Stimulated activated naive B cell treated with anti-CD40 and anti-IgM and Interleukin-4, amounts not matched to agents 10 μg/mL and 1 μg/mL and 100 μg/mL, for 72 hours (primary cell): ENCODE measurements at places on chromosomes 12 and 14.

DNA sequence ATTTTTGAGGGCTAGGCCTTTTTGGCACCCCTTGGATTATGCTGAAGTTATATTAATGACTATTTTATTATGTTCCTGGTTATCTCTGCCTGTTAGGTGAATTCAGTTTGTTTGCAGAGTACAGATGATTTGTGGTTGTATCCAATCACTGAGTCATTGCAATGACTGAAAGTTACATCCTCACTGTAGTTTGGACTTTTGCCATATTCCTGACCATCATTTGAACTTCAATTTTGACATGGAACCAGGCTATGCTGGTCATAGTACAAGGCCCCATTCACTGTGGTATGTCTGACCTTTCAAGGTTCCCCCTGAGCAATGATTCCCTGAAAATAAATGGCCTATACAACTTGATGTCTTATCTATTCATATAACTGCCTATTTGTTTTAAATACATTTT lies 621.0 kb downstream of the CCER1 start:
- no peak overlapping the region for H3K27ac ChIP-seq
- no peaks in the 10 kb centered on the region for H3K36me3 ChIP-seq
- DNase-seq: no peak
- H3K27me3 ChIP-seq: no peaks in the 10 kb centered on the region

DNA sequence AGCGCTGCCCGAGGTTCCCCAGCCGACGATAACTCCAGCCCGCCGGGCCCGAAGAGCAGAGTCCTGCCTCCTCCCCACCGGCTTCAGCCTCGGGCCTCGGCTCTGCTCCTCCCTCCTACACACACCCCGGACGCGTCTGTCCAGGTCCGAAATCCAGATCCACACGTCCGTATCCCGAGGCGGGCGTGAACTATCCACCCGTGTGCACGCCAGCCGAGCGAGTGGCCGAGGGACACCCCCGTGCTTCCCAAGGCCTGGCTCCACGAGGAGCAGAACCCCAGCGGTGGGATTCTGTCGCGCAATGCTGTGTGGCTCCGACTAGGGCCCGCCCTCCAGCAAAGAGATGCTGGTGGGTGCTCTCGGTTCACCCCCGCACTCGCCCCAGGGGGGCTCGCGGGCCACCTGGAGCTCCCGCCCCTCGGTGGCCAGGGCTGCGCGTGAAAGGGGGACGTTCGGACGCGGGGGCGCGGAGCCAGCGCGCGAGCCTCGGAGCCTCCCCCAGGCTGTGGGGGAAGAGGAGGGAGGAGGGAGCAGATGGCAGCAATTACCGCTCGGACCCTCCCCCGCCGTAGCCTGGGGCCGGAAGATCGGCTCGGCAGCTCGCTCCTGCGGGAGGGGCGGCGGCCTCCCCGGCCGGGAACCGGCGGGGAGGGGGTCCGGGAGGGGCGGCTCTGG lies 18.9 kb upstream of the ANKRD33 start:
- H3K4me1 ChIP-seq: peaks cover 45% of the 10 kb centered on the region
- no peak overlapping the region for H3K27ac ChIP-seq
- H3K27me3 ChIP-seq: peaks cover 76% of the 10 kb centered on the region
- no peaks in the 10 kb centered on the region for H3K36me3 ChIP-seq
- peak overlapping the region; percentile 49 for H3K4me3 ChIP-seq

GRCh38 chr12:71684081-71684480 lies 1.8 kb upstream of the TMEM19 start:
- H3K36me3 ChIP-seq: no peaks in the 10 kb centered on the region
- H3K27ac ChIP-seq: peak overlapping the region; percentile 62
- DNase-seq: no peak
- peak overlapping the region; percentile 32 for H3K4me3 ChIP-seq
- H3K4me1 ChIP-seq: peaks cover 7% of the 10 kb centered on the region

DNA sequence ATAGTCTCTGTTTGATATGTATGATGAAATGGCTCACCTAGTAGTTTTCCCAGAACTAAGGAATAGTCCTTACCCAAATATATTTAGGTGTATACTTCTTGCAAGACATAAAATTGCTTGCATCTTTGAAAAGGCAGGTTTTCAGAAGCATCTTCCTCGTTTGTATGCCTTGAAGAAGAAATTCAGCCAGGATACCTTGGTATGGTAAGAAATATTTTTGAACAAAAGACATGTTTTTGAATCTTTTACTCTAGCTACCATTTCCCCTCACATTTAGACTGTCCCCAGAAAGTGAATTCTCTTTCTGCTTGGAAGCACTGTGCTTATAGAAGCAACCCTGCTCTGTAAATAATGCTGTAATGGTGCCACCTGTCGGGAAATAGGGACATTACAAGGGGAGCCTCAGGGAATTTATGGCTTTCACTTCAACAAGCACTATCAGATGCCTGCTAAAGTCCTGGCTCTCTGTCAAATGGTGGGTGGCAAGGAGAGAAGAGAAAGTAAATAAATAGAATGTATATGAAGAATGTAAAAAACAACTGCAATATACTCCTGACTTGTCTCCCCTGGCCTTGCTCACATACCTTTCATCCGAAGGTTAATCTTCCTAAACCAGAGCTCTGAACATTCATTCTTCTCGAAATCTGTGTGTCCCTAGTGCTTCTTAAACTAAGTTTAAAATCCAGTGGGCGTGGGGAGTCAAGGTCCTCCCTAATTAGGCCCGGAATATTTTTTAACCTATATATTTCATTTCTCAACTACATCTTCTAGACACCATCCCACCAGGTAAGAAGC lies 6.1 kb downstream of the CCDC184 start:
- H3K4me1 ChIP-seq: peaks cover 26% of the 10 kb centered on the region
- peaks cover 29% of the 10 kb centered on the region for H3K27me3 ChIP-seq
- peak; percentile 45 for DNase-seq

GRCh38 chr12:10559244-10559643 lies 53.6 kb downstream of the EIF2S3B start:
- H3K27me3 ChIP-seq: no peaks in the 10 kb centered on the region
- DNase-seq: no peak
- no peaks in the 10 kb centered on the region for H3K4me1 ChIP-seq
- H3K36me3 ChIP-seq: no peaks in the 10 kb centered on the region

- no peaks in the 10 kb centered on the region for H3K27me3 ChIP-seq
- H3K4me1 ChIP-seq: peaks cover 2% of the 10 kb centered on the region
- no peak overlapping the region for H3K4me3 ChIP-seq
- no peak overlapping the region for H3K27ac ChIP-seq
- no peaks in the 10 kb centered on the region for H3K36me3 ChIP-seq
- no peak for DNase-seq
Measured at GRCh38 chr14:93137864-93138263, 22.1 kb upstream of the ITPK1 start.

DNA sequence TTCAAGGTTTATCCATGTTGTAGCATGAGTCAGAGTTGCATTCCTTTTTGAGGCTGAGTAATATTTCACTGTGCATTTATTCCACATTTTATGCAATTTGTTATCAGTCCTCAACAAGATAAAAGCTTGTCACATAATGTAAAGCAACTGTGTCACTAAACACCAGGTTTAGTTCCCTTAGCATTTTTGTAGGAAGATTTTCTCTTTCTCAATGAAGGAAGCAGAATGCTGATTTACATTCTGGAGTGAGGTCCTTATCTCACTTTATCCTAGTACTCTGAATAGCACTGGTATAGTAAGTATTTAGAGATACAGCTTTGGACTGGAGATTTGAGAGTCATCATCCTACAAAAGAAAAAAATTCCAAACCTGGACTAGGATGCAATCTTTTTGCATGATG lies 9.8 kb upstream of the EXD2 start:
- H3K4me3 ChIP-seq: no peak overlapping the region
- H3K4me1 ChIP-seq: no peaks in the 10 kb centered on the region
- peaks cover 10% of the 10 kb centered on the region for H3K27me3 ChIP-seq
- no peak for DNase-seq

- no peak for DNase-seq
- no peaks in the 10 kb centered on the region for H3K36me3 ChIP-seq
- H3K4me3 ChIP-seq: no peak overlapping the region
Measured at GRCh38 chr12:75606151-75606550, 94.7 kb upstream of the KRR1 start.

- no peaks in the 10 kb centered on the region for H3K36me3 ChIP-seq
- H3K27ac ChIP-seq: no peak overlapping the region
- no peaks in the 10 kb centered on the region for H3K27me3 ChIP-seq
Measured at GRCh38 chr12:116614194-116614915, 55.2 kb downstream of the MAP1LC3B2 start.

DNA sequence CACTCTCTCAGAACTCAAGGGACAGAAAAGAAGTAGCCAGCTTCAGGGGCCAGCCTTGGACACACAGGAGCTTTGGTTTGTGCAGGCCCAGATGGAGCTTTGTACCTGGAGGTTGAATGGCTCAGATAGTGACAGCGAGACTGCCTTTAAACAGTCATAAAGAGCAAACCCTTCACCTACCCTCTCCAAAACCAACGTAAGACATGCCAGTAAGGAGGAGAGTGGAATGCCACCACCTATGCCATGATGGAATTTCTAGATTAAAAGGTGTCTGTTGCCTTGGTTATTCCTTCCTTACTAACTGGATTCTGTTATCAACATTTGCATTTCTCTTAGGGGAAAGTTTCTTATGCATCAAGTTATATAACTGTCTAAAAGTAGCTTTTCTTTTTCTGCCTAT lies 98.1 kb downstream of the EML1 start:
- DNase-seq: no peak
- H3K27ac ChIP-seq: no peak overlapping the region
- no peak overlapping the region for H3K4me3 ChIP-seq
